ENCODE measurements at places on chromosomes 3 and 15. TPM values are rescaled to one million over a fixed set of nuclear protein-coding genes. Genes with fewer than 3 reads are reported as not detected.

GRCh38 chr3:133455960-133456359, 56.1 kb downstream of the BFSP2 start:
- no peak for DNase-seq

DNA sequence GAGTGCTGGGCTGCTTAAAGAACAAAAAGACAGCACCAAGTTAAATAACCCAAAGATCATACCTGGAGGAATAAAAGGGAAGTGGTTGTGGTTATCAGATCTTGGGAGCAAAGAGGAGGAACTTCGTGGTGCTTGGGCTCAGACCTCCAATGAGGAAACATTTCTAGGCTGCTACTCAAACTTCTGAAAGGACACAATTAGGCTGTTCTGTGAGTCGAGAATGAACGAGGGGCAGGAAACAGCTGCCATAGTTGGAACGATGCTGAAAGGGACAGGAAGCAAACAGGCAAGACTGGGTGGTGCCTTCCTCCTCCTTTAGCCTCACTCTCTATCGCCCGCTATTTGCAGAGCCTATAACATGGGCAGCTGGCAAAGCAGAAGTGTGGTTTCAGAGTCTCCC, 276.3 kb upstream of the ARRDC4 start:
- DNase-seq, result no peak

- DNase-seq, result no peak
These were observed 12.4 kb downstream of the MOBP start for GRCh38 chr3:39479701-39480414.

GRCh38 chr3:43855674-43856299, 165.0 kb downstream of the ABHD5 start:
- peak; percentile 63 for DNase-seq

GRCh38 chr3:38746641-38747040, 69.4 kb downstream of the SCN10A start:
- DNase-seq, result no peak

DNA sequence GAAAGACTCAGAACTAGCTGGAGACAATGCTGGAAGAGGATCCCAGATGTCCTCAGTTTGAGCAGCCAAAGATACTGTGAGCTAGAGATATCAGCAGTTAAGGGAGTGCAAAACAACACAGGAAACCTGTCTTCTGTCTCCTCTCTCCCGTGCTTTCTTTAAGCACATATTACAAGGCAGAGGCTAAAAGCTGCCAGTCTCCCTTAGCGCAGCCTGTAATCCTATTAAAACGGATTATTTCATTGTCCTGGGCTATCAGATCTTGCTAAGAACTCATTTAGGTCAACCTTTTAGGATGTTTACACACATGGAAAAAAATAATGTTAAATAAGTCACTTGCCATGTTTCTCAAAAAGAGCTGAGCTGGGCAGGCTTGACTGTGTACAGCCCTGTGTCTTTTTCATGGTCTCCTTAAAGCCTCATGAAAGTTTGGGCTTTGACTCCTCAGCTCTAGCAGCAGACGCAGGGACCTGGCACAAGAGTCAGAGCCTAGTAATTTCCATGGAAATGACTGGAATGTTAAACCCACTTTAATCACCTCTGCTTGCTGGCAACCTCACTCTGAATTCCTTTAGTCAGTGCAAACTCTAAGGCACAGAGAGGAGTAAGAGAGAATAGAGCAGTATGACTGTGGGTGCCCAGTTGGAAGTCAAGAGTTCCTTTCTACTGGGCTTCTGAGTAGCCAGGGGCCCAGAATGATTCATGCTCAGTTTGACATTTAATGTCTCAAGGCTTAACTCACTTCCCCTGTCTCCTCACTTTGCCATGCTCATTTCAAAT, 491.9 kb downstream of the NTRK3 start:
- no peak for DNase-seq

- DNase-seq, result no peak
These were observed 312.7 kb downstream of the TLE3 start for GRCh38 chr15:69784798-69785566.

- no peak for DNase-seq
These were observed 318.4 kb downstream of the LPP start for GRCh38 chr3:188472336-188472735.

GRCh38 chr15:88262064-88262463, 5.5 kb upstream of the NTRK3 start:
- no peak for DNase-seq

DNA sequence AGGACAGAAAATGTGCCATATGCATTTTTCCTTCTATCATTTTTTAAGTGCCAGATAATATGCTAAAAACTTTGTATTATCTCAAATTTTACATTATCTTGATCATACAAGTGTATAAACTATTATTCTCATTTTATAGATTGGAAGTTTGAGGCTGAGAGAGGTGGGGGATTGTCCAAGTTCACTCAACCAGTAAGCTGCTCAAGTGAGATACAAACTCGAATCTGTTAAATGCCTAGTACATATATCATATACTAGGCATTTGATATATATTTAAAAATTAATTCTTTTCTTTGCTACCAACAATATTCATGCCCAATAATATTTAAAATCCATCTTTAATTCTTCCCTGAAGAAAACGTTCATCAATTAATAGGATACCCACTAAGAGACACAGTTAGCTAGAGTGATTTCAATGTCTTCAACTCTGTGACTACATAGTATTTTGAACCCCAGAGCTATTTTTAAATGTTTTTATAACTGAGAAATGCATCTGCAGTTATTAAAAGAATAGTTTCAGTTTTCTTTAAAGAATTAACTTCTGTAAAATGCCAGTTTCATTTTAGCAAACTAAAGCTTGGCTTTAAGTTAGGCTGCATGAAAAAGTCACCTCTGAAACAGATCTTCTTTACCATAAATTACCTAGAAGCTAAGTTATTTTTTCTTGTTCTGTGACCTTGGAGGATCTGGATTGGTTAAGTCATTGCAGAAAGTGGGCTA, 40.4 kb downstream of the IQCB1 start:
- no peak for DNase-seq

DNA sequence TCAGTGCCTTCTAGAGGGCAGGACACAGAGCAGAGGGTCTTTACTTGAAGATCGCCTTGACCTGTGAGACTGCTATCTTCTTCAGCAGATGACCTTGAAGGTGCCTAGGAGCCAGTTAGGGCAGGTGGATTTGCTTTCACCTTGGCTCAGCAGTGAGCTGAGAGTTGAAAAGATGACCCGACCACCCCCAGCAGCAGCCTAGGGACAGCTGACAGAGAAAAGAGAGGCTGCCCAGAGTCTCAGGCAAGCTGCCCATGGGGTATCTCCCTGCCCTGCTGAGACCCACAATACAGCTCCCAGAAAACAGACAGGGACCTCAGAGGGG, 453 bp upstream of the LTF start:
- DNase-seq, result peak; percentile 29

GRCh38 chr3:15313461-15313860, 18.9 kb downstream of the SH3BP5 start:
- DNase-seq, result no peak

DNA sequence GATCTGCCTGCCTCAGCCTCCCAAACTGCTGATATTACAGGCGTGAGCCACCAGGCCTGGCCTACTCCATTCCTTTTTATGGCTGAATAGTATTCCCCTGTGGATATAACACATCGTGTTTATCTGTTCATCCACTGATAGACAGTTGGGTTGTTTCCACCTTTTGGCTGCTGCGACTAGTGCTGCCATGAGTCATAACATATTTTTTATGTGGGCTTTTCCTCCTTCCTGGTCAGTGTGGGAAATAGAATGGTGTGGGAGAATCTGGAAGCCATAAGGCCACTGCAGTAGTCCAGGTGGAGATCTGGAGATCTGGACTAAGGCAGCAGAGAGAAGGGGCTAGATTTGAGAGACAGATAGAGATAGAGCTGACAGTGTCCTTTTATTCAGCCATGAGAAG, 16.2 kb downstream of the LCMT2 start:
- no peak for DNase-seq

DNA sequence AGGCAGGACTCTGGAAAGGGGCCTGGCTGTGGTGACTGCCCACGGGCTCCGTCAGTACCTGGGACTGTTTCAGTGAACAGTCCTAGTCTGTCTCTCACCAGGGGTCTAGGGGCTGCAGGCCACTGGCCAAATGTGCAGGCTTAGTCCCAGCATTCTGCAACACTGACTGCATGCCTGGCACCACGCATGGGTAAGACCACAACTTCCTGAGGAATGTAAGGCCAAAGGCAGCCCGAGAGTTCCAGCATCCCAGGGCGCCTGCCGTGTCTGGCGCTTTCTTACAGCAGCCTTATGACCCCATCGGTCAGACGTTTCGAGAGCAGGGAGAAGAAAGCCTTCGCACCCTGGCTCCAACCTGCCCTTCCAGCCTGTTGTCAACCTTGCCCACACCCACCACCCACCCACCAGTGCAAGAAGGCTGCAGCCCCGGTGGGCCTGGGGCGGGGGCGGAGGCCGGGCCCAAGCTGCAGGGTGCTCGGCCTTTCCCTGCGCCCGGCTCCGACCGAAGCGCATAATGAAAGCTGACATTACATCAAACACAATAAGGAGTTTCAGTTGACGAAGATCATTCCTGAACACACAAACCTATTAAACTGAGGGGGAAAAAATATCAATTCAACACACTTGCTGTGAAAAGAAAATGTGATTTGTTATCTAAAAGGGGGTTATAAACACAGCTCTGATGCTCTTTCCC, 29.5 kb upstream of the TMEM115 start:
- DNase-seq, result no peak

DNA sequence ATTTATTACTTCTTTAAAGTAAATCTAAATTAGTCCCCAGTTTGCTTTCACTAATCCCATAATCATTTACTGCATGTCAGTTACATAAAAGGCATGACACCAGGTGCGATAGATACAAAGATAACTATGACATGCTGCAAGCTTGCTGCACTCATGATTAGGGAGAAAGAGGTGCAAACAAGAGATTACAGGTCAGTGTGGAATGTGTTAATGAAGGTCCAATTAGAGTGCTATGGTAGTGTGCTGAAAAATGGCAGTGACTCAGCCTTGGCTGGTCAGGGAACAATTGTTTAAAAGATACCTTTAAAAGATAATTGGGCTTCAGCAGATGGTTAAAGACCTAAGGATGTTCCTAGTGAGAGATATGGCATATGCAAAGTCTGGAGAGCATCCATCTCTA, 352.6 kb upstream of the TGFBR2 start:
- DNase-seq, result no peak

- no peak for DNase-seq
These were observed 245.2 kb upstream of the IGF1R start for GRCh38 chr15:98403169-98403568.

- DNase-seq, result no peak
These were observed 41.6 kb upstream of the GOLGA8B start for GRCh38 chr15:34625007-34625406.

- DNase-seq, result no peak
These were observed 33.1 kb upstream of the POLG start for GRCh38 chr15:89367485-89368451.

GRCh38 chr3:69838217-69838616, 99.0 kb downstream of the MITF start:
- DNase-seq, result no peak

The STAG1 gene
- total RNA-seq, result 11.0 TPM

The TM4SF18 gene
- total RNA-seq, result 1.4 TPM

The KBTBD12 gene
- 0.05 TPM for total RNA-seq

The ADAMTS17 gene
- 22.4 TPM for total RNA-seq

The NR2F2 gene
- 37.0 TPM for total RNA-seq

The CHSY1 gene
- total RNA-seq, result 6.3 TPM

The CSPG5 gene
- 0.48 TPM for total RNA-seq
